ENCODE measurements at places on chromosomes 7 and 10. TPM values are rescaled to one million over a fixed set of nuclear protein-coding genes. Genes with fewer than 3 reads are reported as not detected.

The TAS2R3 gene
- total RNA-seq, result 2.9 TPM

The FLNC gene
- not detected for total RNA-seq

The HKDC1 gene
- total RNA-seq, result 1.1 TPM

The NPSR1 gene
- total RNA-seq, result not detected

- H3K27me3 ChIP-seq, result no peaks in the 10 kb centered on the region
- no peak for DNase-seq
- no peaks in the 10 kb centered on the region for H3K4me1 ChIP-seq
These were observed 35.1 kb downstream of the KCND2 start for GRCh38 chr7:120307991-120308545.

DNA sequence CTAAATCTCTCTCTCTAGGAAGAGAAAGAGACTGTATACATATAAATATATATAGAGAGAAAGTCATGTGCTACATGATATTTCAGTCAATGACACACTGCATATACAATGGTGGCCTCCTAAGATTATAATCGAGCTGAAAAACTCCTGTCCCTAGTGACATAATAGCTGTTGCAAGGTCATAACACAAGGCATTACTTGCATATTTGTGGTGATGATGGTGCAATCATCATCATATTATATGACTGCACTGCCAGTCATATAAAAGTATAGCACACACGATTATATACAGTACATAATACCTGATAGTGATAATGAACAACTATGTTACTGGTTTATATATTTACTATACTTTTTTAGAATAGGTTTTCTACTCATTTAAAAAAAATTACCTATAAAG is 316.7 kb downstream of the FGFR2 start:
- H3K4me3 ChIP-seq, result no peak overlapping the region
- no peak for DNase-seq
- H3K4me1 ChIP-seq, result no peaks in the 10 kb centered on the region
- H3K27me3 ChIP-seq, result no peaks in the 10 kb centered on the region
- no peaks in the 10 kb centered on the region for H3K36me3 ChIP-seq

- no peaks in the 10 kb centered on the region for H3K27me3 ChIP-seq
- H3K27ac ChIP-seq, result no peak overlapping the region
- DNase-seq, result peak; percentile 28
- H3K36me3 ChIP-seq, result peaks cover 14% of the 10 kb centered on the region
- peaks cover 8% of the 10 kb centered on the region for H3K4me1 ChIP-seq
- no peak overlapping the region for H3K4me3 ChIP-seq
These were observed 14.0 kb downstream of the AP5Z1 start for GRCh38 chr7:4789194-4790077.

GRCh38 chr7:24604630-24605029 is 31.4 kb downstream of the PALS2 start:
- H3K36me3 ChIP-seq, result peaks cover 21% of the 10 kb centered on the region
- no peaks in the 10 kb centered on the region for H3K27me3 ChIP-seq
- H3K27ac ChIP-seq, result no peak overlapping the region
- H3K4me1 ChIP-seq, result peaks cover 5% of the 10 kb centered on the region

DNA sequence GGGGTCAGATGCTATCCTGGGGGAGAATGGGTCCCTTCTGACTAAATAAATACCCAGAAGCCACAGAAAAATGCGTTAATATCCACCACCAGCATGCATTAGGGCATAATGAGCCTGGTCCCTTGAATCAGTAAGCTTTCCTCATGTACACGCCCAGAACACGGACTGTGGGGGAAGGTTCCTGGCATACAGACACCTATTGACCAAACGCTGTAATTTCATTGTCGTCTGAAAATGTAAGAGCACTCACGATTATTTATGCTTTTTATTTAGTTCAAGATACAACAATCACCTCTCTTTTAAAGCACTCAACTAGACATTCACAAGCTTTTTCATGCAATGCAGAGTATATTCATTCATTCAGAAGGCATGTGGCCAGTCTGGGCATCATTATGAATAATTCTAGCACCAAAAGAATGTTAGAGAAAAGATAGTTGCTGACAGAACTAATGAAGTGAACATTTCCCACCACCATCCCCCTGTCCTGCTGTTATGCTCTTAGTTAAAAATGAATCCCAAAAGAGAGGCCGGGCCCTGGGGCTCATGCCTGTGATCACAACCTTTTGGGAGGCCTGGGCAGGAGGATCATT is 101.0 kb downstream of the SVIL start:
- no peaks in the 10 kb centered on the region for H3K27me3 ChIP-seq
- H3K4me1 ChIP-seq, result peaks cover 4% of the 10 kb centered on the region
- H3K27ac ChIP-seq, result no peak overlapping the region
- peaks cover 2% of the 10 kb centered on the region for H3K36me3 ChIP-seq
- no peak for DNase-seq

DNA sequence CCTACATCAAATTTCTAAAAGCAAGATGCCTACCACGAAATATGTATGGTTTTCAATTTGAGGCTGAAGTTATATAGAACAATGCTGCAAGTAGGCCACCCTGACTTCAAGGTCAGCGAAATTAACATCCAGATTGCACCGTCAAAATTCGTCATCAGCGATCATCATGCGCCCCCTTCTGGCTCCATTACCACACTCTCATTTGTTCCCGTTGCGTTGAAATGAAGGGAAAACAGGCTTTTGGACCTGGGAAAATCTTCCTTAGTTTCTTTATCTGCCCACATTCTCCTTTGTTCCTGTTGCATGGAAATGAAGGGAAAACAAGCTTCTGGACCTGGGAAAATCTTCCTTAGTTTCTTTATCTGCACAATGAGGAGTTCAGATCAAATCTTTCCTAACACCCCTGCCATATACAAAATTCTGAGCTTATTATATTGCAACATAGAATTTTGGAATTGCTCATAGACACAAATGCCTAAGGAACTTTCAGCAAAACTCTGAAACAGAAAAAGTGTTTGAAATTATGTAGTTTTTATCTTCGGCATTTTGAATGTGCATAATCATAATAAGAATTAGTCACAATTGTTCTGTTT is 98.2 kb upstream of the PRKCQ start:
- peak; percentile 48 for DNase-seq
- H3K4me1 ChIP-seq, result peaks cover 4% of the 10 kb centered on the region
- H3K27me3 ChIP-seq, result peaks cover 60% of the 10 kb centered on the region
- H3K36me3 ChIP-seq, result no peaks in the 10 kb centered on the region
- no peak overlapping the region for H3K27ac ChIP-seq
- H3K4me3 ChIP-seq, result no peak overlapping the region

GRCh38 chr7:41425926-41426325 is 277.0 kb downstream of the INHBA start:
- no peak overlapping the region for H3K27ac ChIP-seq
- H3K4me3 ChIP-seq, result no peak overlapping the region
- no peaks in the 10 kb centered on the region for H3K4me1 ChIP-seq
- no peaks in the 10 kb centered on the region for H3K27me3 ChIP-seq
- DNase-seq, result no peak

DNA sequence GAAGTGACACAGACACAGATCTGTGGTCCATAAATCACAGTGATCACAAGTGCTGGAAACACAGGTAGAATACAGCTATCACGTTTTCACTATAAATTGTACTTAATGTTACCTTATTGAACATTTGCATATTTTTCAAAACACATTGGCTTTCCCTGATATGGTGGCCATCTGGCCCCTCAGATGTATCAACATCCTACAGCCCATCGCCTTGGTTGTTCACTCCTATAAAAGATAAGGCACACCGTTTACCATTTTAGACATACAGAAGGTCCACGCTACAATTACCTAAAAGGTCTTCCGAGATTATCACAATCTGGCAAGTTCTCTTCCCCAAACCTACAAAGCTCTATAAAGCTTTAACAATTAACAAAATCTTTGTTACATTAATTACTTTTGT is 91.4 kb downstream of the SRPK2 start:
- peaks cover 43% of the 10 kb centered on the region for H3K4me1 ChIP-seq
- H3K36me3 ChIP-seq, result peaks cover 10% of the 10 kb centered on the region
- H3K4me3 ChIP-seq, result no peak overlapping the region
